NCI-H446 treated with DMSO at 0.1 percent for 48 hours (cell line): ENCODE measurements at places on chromosomes 16 and 17.

DNA sequence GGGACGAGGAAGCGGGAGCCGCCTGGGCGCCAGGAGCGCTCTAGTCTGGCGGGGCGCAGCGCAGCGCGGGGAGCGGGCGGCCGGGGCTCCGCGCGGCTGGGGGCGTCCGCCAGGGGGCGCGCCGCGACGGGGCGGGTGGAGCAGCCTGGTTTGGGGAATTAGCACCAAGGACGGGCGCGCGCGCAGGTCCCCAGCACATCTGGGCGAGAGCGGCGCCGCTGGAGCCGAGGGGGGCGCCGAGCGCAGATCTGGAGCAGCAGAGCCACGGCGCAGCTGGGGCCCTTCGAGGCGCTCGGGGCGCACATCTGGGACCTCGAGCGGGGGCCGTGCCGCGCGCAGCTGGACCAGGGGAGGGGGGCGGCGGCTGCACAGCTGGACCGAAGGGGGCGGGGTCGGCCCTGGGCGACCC lies at the start of gene NXPH3:
Gene NXPH3 (plus strand): TSS at position 193 of the 409 bp plus-strand sequence. CDS start 349 bp downstream, outside the sequence.
- DNase-seq: no peak

- DNase-seq: no peak
These were observed 283.5 kb downstream of the C16orf95 start for GRCh38 chr16:87033541-87034300.

GRCh38 chr17:9389111-9389527 lies 186.5 kb downstream of the STX8 start:
- DNase-seq: no peak

GRCh38 chr16:86044241-86044671 lies 145.3 kb downstream of the IRF8 start:
- no peak for DNase-seq

DNA sequence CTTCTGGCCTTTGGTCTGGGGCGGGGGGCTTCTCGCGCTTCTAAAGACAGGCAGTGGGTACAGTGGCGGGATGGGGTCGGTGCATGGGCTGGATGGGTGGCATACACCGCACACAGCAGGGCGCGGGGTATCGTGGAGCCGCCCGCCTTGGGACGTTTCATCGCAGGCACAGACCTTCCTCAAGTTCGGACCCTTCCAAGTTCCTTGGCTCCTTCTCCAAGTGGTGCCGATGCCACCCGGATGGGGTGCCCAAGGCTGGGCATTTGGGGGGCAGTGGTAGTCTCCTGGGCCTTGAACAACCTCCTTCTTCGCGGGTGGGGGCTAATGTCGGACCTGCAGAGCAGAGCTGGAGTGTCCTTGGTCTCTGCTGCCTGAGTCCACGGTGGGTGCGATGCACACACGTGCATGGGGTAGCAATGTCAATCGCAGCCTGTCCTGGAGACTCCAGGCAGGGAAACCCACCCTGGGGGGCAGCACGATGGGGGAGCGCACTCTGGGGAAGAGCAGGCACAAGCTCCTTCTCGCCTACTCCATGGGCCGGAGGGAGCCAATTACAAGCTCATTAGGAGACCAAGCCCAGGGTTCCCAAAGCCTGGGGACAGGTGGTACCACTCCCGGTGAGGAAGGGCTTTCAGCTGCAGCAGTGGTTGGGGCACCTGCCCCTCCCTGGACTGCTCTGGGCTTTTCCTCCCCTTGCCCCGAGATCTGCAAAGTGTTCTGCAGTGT lies 686 bp upstream of the MTSS2 start:
- DNase-seq: no peak

DNA sequence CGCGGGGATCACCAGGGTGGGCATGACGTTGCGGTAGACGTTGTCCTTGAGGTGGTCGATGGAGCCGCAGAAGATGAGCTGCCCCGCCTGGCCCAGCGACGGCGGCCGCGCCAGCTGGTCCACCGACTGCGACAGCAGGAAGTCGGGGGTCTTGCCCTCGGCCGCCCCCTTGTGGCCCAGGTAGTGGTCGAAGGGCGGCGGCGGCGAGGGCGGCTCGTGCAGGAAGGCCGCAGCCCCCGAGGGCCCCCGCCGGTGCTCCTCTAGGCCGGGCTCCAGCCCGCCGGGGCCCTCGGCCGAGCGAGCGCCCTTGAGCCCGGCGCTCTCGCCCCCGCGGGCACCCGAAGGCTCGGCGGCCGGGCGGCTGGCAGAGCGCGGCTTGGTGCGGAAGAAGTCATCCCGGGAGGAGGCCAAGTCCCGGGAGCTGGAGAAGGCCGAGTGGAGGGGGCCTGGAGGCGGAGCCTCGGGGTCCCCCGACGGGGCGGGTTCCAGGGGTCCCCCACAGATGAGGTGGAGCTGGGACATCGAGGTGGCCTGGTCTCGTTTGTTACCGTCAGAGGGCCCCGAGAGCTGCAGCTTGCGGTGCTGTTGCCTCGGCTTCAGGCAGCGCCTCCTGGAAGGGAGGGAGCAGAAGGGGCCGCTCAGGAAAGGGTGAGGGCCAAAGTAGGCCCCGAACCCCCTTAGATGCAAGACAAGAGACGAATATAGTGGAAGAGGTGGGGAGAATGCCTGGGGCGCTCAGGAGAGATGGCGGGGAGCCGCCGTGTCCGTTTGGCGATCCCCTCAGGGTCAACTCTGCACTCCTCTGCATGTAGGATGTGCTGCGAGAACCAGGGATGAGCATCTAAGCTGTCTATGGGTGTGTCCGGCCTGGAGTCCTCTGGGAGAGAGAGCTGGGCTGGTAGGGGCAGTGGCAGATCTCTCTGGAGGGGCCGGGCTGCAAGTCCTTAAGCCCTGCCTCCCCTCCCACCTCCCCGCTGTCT lies 8.8 kb downstream of the FAM171A2 start:
- DNase-seq: no peak

DNA sequence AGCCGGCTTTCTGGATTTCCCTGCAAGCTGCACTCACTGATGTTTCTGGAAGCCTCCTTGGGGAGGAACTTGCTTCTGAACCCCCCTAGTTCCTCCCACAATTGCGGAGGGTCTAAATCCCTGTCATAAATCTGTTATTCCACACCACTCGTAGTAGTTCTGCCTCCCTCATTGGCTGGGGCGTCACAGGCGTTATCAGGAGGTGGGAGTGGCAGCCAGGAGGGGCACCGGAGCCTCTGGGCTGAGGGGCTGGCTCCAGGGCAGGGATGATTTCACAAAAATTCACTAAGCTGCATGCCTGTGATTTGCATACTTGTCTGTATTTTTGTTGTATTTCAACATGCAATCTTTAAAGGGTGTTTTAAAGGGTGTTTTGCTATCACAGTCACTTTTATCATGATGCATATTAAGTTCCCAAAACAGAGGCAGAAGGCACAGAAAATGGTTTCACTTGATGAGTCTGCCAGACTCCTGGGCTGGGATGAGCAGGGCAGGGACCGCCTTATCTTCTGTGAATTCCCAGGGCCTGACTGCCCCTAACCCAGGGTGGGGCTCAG lies 176.2 kb upstream of the FOXF1 start:
- no peak for DNase-seq

DNA sequence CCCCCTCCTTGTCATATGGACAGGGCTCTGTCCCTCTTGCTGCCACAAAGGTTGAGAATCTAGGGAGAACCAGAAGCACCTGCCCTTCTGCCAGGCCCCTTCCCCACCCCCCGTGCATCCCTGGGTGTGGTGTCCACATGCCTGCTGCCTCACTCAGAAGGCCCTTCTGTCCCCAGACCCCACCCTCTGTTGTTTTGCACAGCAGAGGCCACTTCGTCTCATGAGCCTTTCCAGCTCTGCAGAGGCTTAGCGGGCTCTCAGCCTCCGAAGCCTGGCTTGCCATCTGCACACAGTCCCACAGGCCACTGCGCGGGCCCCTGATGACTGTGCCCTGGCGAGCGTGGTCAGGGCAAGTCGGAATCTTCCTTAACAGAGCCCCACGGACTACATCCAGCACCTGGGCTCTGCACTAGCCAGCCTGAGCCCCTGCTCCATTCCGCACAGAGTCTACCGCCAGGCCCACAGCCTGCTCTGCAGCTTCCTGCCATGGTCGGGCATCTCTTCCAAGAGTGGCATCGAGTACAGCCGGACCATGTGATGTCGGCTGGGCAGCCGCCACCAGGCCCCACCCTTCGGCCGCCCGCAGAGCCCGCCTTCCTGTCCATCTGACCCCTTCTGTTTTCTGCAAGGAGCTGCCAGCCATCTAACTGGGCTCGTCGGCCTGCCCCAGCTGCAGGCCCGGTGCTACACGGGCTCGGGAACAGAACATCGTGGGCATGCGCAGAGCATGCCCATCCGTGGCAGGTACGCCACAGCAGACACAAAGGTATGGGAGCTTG lies 10.8 kb downstream of the C16orf90 start:
- DNase-seq: no peak

DNA sequence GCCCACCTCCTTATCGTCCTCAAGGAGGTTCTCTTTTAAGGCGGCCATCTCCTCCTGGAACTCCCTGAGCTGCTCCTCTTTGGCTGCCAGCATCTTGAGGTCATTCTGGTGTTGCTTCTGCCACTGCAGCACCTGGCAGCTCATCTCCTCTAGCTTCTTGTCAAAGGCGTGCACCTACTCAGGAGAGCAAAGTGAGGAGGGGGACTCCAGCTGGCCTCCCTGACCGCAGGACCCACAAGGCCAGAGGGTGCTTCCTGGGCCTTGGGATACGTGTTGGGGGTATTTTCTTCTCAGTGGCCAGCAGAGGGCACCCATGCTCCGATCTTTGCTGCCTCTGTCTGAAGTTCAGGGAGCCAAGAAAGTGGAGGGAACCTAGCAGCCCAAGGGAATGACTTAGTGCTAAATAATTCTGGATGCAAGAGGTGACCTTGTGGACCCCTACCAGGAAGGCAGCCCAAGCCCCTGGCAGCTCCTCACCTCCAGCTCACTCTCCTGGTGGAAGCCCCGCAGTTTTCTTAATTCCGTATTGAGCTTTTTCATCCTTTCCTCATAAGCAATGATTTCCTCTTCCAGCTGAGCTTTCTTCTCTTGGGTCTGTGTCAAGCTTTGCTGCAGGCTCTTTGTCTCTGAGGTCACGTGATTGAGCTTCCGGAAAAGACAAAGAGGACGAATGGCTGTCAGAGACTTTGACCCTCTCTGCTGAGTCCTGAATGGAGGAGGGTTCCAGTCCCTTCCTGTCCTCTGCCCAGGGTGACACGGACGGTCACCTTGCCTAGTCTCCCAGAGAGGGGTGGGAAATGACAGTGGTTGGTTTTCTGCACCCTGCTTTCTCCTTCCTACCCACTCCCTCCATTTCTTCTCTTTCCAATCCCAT lies 31.4 kb downstream of the DHX38 start:
- peak; percentile 6 for DNase-seq

- no peak for DNase-seq
These were observed 19.5 kb downstream of the GPR179 start for GRCh38 chr17:38324141-38324697.

DNA sequence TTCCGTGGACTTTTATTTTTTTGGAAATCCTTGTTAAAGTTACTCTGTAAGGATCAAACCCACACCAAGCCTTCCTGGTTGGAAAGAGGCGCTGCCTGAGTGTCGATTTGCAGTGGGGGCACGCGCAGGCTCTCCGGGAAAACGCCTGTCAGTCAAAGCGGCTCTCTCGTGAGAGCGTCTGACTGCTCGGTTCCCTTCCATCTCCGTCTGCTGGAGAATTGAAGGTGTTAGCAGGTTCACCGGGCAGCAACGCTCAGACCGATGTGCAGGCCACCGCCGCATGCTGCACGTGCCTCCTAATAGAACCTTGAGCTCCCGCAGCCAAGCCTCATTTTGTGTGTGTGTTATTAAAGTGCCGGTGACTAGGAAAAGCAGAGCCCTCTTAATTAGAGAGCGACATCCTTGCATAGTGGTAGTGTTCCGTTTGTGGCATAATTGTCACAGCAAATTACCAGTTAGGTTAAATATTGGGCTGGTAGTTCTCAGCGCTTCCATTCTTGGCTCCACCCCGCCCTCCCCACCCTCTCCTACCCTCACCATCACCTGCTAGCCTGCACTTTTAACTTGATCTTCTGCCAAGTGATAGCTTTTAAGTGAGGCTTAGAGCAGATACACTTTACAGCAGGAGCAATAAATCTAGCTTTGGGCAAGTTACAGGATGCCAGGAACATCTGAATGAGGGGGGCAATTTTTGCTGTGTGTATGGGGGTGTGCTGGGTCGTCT lies 75.5 kb downstream of the RPA1 start:
- no peak for DNase-seq

DNA sequence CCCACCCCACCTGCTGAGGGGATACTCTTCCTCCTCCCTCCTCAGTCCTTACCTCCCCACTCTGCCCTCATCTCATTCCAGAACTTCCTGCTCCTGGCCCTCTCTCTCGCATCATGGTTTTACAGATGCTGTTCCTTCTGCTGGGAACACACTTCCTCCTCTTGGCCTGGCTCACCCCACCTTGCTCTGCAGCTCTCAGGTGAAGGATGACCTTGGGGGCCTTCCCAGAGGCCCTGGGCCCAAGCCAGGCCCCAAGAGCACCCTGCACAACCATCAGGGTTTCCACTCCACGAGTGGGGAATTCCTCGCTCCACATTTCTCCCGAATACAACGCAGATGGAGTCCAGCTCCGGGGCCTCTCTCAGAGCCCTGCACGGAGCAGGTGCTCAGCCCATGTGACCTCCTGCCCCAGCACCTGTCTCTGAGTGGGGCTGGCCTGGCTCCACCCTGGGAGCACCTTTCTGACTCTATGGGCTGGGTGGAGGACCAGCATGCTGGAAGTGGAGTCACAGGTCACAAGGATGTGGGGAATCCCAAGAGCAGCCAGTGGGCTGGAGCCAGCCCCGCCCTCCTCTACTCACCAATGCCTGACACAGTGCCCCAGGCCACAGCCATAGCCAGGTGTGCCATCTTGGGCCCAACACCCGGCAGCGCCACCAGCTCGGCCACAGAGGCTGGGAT lies 4.5 kb downstream of the NTHL1 start:
- DNase-seq: no peak

GRCh38 chr16:79849119-79849518 lies 248.6 kb upstream of the MAF start:
- DNase-seq: no peak

DNA sequence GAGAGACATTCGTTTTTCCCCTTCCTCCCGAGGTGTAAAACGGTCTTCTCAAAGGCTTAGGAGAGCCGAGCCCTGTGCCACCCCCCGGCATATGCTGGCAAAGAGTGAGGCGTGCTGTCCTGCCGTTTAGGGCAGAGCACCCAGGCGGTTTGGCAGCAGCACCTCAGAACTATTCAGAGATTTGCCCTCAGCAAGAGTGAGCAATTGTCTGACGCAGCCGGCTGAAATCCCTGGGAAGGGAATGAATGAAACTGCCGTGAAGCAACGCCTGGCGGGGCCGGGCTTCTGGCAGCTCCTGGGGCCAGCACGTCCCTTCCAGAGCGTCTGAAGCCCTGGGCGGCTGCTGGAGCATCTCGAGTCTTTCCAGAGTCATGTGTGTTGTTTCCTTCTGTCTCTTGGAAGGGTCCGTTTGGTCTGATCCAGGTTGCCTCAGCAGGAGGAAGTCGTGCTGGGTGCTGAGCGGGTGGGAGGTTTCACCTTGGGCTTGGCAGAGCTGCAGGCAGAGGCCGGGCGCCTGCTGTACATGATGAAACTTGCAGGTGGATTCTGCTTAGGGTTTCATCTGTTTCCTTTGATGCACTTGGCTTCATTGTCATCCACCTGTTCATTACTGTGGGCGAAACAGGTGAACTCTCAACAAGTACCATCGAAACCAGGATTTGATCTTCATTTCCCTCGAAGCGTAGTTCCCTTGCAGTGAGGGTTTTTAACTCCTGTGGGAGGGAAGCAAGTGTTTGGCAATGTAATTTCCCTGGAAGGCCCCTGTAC lies 35.4 kb downstream of the TBCD start:
- no peak for DNase-seq
